ENCODE measurements at places on chromosomes 7 and 10.

- no peak for DNase-seq
Observed at GRCh38 chr10:73597346-73597745, 6.2 kb upstream of the USP54 start.

- DNase-seq, result no peak
Observed at GRCh38 chr10:77027141-77027540, 610.5 kb downstream of the KCNMA1 start.

- DNase-seq, result peak; percentile 54
Observed at GRCh38 chr10:92242910-92243671, 47.8 kb downstream of the CPEB3 start.

DNA sequence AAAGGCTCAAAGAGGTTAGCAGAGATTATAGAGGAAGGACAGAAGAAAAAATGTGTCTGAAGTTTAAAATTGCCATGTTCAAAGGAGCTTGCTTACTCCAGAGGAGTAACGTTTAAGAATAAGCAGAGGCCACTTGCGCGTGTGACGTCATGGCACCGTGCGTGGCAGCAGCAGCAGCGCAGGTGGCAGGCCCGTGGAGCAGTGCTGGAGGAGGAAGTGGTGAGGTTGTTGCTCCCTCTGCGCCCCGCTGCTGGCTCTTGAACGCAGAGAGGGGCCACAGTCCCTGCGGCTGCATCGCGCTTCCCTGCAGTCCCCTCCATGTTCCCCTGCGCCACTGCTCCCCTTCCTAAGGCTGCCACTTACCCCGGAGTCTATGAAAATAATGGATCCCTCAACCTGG is 37.5 kb downstream of the GDI2 start:
- no peak for DNase-seq

- no peak for DNase-seq
Observed at GRCh38 chr7:128442356-128442755, 13.3 kb upstream of the HILPDA start.

DNA sequence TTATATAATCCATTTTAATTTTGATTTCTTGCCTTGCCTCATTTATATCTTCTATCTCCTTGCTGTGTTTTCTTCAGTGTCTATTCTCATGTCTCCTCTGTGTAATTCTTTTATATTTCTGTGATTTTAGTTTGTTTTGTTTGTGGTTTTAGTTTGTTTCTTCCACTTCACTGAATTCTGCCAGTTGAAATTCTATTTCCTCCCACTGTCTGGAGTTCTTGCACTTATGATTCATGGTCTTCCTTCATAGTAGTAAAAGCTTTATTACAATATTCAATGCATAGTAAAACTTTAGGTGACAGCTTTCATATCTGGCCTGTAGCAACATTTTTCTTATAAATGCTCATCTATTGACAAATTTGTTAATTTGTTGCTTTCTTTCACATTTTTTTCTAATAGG is 113.3 kb downstream of the MAGI2 start:
- no peak for DNase-seq

GRCh38 chr7:44307301-44307900 is 18.0 kb downstream of the CAMK2B start:
- peak; percentile 85 for DNase-seq

DNA sequence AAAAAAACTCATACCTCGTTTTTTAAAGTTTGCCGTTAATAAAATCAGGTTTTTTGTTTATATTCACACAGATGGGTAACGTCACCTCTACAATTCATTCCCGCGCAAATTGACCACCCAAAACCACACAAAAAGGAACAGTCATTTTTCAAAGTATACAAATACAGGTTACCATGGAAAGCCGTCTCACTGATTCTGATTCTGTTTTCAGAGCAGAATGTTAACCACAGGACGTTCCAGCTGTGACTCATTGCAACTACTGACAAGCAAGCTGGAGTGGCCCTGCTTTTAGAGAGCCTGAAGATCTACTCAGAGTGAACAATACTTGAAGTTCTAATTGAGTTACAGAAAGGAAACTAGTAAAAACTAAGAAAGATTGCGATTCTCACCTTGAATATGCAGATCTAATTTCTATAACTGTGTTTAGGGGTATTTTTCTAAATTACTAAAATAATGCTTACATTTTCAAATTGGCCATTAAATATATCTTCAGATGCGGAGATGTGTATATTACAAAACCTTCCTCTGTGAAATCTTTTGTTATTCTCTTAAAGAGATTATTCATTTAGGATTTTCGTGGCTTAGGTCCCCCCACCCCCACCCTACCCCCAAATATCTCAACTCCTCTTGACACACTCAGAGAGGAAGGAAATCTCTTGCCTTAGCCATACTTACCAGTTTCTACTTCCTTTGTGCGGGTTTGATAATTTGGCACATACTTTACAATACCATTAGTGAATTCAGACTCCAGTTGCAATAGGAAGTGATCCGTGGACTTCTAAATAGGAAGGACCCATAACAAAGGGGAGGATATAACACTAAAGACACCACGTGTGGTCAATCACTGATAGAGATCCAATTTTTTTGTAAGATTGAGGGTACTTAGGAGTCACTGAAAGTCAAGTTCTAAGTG is 106.0 kb downstream of the CUBN start:
- DNase-seq, result peak; percentile 98

GRCh38 chr10:6136215-6137201 is 47.7 kb downstream of the RBM17 start:
- peak; percentile 75 for DNase-seq

- peak; percentile 41 for DNase-seq
Observed at GRCh38 chr10:75352650-75353049, 48.9 kb downstream of the ZNF503 start.

- no peak for DNase-seq
Observed at GRCh38 chr10:114687459-114687858, 29.4 kb upstream of the ABLIM1 start.

- no peak for DNase-seq
Observed at GRCh38 chr7:27518561-27519350, 143.9 kb downstream of the HIBADH start.

- DNase-seq, result no peak
Observed at GRCh38 chr10:48455392-48456151, 149.1 kb downstream of the MAPK8 start.

- no peak for DNase-seq
Observed at GRCh38 chr7:66669088-66669487, 40.4 kb downstream of the KCTD7 start.

DNA sequence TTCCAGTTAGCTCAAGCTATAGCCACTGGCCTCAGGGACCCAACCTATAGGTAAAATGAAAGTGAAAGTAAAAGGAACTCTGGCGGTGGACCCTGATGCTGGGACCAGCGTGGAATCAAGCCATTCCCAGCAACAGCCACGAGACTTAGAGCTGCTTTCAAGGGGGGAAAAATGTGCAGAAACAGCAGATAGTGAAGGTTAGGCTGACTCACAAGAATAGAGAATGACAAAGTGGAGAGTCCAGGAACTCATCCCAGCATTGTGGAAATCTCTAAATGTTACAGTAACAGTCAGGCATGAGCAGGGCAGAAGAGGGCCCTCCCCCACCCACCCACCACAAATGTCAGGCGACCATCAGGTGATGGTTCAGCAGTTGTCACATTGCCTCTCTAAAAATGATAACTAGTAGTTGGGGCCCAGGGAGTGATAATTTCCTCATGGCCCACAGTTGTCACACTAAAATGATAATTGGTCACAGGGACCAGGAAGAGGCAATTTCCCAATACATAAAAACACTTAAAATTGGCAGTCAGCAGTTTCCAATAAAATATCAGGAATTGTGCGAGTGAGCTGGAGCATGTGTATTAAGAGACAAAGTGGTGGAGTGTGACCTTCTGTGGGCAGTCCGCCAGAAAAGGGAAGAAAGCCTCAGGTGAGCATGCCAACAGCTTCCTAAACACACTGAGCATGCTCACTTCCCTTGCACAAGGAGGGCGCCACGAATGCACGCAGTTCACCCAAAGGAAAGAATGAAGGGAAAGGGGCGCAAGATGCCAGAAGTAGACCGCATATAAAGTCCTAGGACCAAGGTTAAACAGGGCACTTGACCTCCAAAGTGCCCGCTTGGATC is 129.8 kb upstream of the PPP1R3A start:
- peak; percentile 17 for DNase-seq

- DNase-seq, result no peak
Observed at GRCh38 chr10:74544106-74544505, 282.3 kb upstream of the KAT6B start.

GRCh38 chr10:13327534-13327933 is 20.6 kb downstream of the SEPHS1 start:
- no peak for DNase-seq

DNA sequence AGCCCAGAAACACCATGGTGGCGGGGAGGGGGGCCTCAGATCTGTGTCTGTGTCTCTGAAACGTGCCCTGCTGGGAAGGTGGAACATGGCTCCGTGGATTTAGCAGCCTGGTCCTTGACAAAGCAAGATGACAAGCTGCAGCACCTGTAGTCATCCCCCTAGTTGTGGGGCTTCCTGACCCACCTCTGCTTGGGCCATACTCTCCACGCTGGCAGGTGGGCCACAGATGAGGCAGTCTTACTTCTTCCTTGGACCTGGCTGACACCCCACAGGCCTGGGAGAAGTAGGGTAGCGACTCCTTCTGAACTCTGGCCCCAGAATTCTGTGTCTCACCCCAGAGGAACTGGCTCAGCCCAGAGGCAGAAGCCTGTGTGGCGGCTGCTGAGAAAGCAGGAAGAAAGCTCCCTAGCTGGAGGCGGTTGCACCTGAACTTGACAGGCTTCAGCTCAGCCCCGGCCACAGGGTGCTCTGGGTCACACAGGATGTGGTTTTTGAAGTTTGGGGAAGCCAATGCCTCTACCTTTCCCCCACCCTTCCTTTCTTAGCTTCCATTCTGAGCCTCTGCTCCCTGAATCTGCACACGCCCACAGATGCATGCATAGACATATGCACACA is 113.9 kb downstream of the ABLIM1 start:
- DNase-seq, result no peak

DNA sequence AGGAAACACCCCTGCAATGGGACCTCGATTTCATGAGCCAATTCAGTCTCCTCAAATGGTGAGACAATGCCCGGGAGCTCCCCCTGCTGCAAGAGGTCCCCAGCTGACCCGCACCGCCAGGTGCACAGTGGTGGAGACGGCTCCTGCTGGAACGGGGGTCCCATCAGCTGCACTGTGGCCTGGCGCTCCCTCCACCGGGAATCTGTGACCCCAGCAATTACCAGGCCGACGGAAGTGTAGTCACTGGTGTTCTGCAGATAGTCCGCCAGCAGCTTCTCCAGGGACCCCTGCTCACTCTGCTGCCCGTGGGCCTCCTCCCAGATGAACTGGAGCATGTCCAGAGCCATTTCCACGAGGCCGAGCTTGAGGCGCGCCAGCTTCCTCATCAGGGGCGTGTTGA is 64.9 kb upstream of the NKX6-2 start:
- no peak for DNase-seq

GRCh38 chr10:75431180-75432111 is at the start of gene LRMDA:
LRMDA (plus strand) TSS chr10:75431624.
- DNase-seq, result no peak

DNA sequence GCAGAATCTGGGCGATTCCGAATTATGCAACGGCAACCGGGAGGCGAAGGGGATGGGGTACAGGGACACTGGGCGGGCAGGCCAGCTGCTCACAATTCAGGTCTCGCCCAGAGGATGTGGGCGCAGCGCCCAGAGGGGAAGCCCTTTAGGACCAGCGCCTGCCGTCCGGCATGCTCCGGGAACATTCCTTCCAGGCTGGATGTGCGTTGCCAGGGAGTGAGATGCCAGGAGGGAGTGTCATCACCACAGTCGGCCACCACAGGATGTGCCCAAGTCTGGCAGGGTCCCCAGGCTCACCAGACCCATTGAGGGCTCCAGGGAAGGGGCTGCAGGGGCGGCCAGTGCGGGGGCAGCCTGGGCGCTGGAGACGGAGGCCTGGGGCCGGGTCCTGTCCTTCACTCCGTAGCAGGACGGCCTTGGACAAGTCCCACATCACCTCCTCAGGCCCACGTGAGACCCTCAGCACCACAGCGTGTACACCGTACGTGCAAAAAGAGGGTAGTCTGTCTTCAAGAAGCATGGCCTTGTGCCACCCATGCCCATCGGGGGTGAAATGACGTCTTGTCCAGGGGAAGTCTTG is 63.9 kb downstream of the FOXL3 start:
- no peak for DNase-seq

DNA sequence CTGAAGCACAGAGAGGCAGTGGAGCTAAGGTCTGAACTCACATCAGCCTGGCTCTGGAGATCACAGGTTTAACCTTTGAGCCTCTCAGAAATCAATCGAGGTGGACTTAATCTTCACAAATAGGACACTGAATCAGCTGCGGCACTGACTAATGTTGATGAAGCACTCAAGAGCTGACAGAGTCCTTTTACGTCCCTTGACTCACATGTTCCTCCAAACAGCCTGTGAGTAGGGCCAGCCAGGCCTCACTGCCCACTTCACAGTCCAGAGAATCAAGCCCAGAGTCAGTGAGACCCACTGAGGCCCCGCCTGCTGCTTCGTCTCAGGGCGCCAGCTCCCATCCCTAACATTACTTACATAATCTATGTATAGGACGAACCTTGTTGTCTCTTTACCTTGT is 63.1 kb downstream of the TNS3 start:
- DNase-seq, result no peak

- no peak for DNase-seq
Observed at GRCh38 chr10:121168545-121169216, 317.5 kb downstream of the WDR11 start.

- no peak for DNase-seq
Observed at GRCh38 chr7:106731187-106731586, 70.2 kb upstream of the CCDC71L start.

GRCh38 chr7:82528577-82529310 is 85.2 kb upstream of the CACNA2D1 start:
- DNase-seq, result peak; percentile 47

- no peak for DNase-seq
Observed at GRCh38 chr10:12597788-12598765, 248.7 kb downstream of the CAMK1D start.

DNA sequence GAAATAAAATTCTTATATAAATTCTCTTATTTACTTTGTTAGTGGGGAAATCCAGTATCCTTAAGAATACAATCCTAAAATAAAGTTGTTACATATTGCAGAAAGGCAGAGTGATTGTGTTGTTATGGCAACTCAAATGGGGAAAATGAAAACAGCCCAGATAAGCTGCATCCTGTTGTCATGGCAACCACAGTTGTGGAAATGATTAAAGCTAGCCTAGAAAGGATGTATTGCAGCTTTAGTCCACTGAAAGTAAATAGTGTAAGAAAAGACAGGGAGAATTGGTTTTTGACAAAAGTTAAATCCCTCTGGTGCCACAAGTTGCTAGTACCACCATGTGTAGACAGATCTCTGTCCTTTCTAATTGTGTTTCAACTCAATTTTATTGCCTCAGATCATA is 43.2 kb downstream of the BTRC start:
- peak; percentile 64 for DNase-seq

DNA sequence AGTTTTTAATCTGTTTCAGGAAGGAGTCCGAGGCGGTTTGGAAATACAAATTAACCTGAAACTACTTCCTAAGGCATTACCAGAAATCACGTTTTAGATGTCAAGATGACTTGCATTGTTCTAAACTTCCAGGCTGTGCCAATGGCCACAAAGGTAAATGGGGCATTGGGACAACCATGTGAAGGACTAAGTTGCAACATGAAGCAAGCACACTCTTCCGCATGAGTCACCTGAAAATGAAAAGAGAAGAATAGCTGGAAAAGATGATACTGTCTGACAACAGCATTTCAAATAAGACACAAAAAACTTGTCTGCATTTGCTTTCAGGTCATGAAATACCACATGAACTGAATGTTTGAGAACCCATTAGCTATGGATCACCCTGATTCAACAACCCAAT is 262.1 kb downstream of the AHR start:
- DNase-seq, result no peak

Measured in fibroblast of skin of scalp (primary cell).